ENCODE measurements at places on chromosomes 6 and 20.

DNA sequence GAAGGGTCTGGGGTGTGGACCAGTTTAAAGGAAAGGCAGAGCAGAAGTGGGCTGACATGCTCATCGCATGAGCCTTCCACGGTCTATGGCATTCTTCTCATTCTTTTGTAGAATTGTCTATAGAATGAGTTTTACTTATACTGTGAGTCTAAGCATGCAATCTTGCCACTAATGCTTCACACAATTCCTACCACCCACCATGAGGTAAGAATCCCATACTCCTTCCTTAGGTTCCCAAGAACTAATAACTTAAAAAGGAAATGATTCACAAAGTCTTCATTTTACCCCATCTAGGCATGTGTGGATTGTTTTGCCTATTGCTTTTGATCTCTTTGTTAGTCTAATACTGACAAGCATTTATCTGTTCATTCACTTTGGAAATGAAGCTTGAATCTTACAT lies 195.2 kb downstream of the LY86 start:
- DNase-seq = no peak

DNA sequence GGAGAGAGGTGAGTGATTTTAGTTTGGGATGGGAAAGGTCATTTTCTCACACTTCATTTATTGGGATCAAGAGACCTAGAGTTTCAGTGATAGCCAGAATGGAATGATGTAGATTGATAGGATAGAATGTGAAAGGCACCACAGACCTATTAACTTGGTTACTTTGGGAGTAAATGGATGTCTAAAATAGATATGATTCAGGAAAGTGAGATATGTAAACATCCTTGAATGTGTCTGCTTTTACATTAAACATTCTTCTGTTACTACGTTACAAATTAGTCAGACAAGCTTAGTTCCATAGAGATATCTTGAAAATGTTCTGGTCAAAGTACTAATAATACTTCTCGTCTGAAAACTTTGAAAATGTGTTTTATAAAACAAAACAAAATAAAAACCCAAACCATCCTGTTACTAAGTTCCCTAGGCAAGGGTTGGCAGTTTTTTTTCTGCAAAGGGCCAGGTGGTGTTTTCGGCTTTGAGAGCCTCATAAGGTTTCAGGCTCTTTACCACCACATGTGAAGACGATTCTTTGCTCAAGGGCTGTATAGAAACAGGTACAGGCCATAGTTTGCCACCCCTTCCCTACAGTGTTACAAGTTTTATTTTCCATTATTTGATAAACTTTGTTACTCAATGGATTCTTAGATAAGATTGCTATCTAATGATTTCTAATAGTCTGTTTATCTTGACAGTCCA lies 3.4 kb downstream of the CYB5R4 start:
- no peak for DNase-seq

- no peak for DNase-seq
Observed at GRCh38 chr20:2167112-2167511, 65.5 kb downstream of the STK35 start.

DNA sequence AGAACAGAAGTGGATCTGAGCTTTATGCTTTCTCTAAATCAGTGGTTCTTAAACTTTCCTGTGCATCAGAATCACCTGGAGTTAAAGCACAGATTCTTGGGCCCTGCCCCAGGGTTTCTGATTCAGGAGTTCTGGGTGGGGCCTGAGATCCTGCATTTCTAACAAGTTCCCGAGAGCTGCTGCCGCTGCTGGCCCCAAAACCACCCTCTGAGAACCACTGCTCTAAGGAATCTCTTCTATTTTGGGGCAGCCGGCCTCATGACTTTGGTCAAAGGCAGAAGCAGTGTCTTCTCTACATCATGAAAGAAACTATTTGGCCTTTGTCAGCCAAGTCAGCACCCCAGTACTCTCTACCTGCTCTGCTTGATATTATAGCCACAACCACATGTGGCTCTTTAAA lies 42.1 kb upstream of the RIN2 start:
- DNase-seq = no peak

DNA sequence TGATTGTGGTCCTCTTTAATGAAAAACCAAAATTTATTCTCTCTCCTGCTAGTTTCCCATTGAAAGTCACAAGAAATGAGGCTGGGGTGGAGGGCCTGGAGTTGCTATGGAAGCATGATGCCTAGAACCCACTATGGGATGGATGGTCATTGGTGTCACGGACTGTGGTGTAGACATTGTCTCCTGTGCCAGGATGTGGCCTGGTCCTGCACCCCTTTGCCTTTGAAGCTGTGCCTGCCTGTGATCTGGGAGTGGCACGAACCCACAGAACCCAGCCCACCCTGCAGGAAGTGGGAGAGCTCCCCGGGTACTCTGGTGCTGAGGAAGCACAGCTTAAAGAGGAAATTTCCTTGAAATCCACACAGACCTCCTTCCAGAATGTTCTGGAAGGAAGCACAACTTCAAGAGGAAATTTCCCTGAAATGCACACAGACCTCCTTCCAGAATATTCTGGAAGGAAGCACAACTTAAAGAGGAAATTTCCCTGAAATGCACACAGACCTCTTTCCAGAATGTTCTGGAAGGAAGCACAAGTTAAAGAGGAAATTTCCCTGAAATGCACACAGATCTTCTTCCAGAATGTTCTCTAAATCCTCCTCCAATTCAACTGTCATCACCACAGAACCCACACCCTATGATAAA lies 105.6 kb downstream of the CDH26 start:
- no peak for DNase-seq

- DNase-seq = no peak
Observed at GRCh38 chr6:9647071-9647445, 767.8 kb downstream of the TFAP2A start.

- peak; percentile 3 for DNase-seq
Observed at GRCh38 chr6:161393839-161394364, 120.0 kb upstream of the AGPAT4 start.

GRCh38 chr20:22226849-22227700 lies 357.3 kb downstream of the FOXA2 start:
- DNase-seq = no peak

GRCh38 chr20:11917663-11918062 lies at the start of gene BTBD3:
BTBD3 (plus strand) TSS chr20:11917893; CDS start chr20:11918276, 383 bp downstream.
- no peak for DNase-seq

- no peak for DNase-seq
Observed at GRCh38 chr6:138821519-138821918, 25.6 kb downstream of the ECT2L start.

All from stimulated activated CD4-positive, alpha-beta T cell treated with anti-CD3 and anti-CD28 coated beads, Interleukin-1b, Interleukin-23, amount 100 ng/mL, for 1 hour (primary cell).